ENCODE measurements at places on chromosomes 11 and 22. TPM values are rescaled to one million over a fixed set of nuclear protein-coding genes. Genes with fewer than 3 reads are reported as not detected.

SLC6A5 gene
- polyA plus RNA-seq = not detected

DNA sequence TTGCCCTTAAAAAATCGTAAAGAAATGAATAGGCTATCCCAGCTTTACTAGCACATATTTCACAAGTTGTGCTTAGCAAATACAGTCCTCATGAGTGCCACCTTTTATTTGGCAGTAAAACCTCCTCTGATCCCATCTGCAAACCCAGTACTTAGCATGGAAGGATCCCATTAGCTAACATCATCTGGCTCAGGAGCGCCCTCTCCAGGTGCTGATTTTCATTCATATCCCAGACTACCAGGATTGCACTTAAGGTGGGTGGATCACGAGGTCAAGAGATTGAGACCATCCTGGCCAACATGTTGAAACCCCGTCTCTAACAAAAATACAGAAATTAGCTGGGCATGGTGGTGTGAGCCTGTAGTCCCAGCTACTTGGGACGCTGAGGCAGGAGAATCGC, 76.1 kb upstream of the PAX6 start:
- no peak for DNase-seq

UPB1 gene
- polyA plus RNA-seq = 0.05 TPM

GRCh38 chr11:41612415-41612814, 153.0 kb upstream of the LRRC4C start:
- DNase-seq = peak; percentile 32
